ENCODE measurements at places on chromosomes 12 and 14. TPM values are rescaled to one million over a fixed set of nuclear protein-coding genes. Genes with fewer than 3 reads are reported as not detected.

The PLXNC1 gene
- total RNA-seq, result 8.9 TPM

The AP5M1 gene
- total RNA-seq, result 28.6 TPM

The MSI1 gene
- 0.58 TPM for total RNA-seq

The SERPINA3 gene
- total RNA-seq, result 139 TPM

The ALDH1L2 gene
- 21.1 TPM for total RNA-seq

The KRT7 gene
- total RNA-seq, result 11.7 TPM

The OR4K15 gene
- total RNA-seq, result not detected

The POMT2 gene
- total RNA-seq, result 27.2 TPM

The ASCL1 gene
- not detected for total RNA-seq

The NKX2-1 gene
- total RNA-seq, result not detected

The EPYC gene
- total RNA-seq, result not detected

The IAPP gene
- not detected for total RNA-seq

The GCN1 gene
- total RNA-seq, result 97.0 TPM

The OR4L1 gene
- not detected for total RNA-seq

The TAS2R13 gene
- total RNA-seq, result 1.2 TPM

The C12orf50 gene
- 0.13 TPM for total RNA-seq

The IFNG-AS1 gene
- not detected for total RNA-seq

The SLC10A1 gene
- total RNA-seq, result not detected

The DCAF11 gene
- 31.7 TPM for total RNA-seq

The ADGRD1 gene
- 28.5 TPM for total RNA-seq

The PUS7L gene
- total RNA-seq, result 10.3 TPM

The FAM186B gene
- total RNA-seq, result 0.55 TPM

The PNP gene
- 69.1 TPM for total RNA-seq

The RAPGEF3 gene
- total RNA-seq, result 79.4 TPM

The RASSF8 gene
- total RNA-seq, result 47.0 TPM
